GDM1 (cell line): ENCODE measurements at places on chromosomes 3 and 15.

GRCh38 chr3:14859880-14860279 lies 41.1 kb downstream of the FGD5 start:
- no peak for DNase-seq

- DNase-seq = no peak
Measured at GRCh38 chr15:36301947-36302346, 277.5 kb upstream of the CDIN1 start.

- DNase-seq = no peak
Measured at GRCh38 chr15:38275959-38276358, 23.3 kb downstream of the SPRED1 start.

- no peak for DNase-seq
Measured at GRCh38 chr15:28955993-28956421, 70.2 kb downstream of the APBA2 start.

- DNase-seq = no peak
Measured at GRCh38 chr3:180142041-180142440, 105.3 kb upstream of the PEX5L start.

- DNase-seq = no peak
Measured at GRCh38 chr3:105397974-105398373, 31.3 kb downstream of the ALCAM start.

GRCh38 chr15:33675246-33675645 lies 293.1 kb upstream of the CHRM5 start:
- DNase-seq = no peak

GRCh38 chr3:83500931-83501330 lies 1457.9 kb upstream of the CADM2 start:
- DNase-seq = no peak

- DNase-seq = no peak
Measured at GRCh38 chr3:53812434-53812833, 33.8 kb downstream of the CHDH start.
